ENCODE measurements at places on chromosomes 16 and 17.
A peak's percentile ranks its signal among the peaks of the same experiment; 100 is the strongest.

DNA sequence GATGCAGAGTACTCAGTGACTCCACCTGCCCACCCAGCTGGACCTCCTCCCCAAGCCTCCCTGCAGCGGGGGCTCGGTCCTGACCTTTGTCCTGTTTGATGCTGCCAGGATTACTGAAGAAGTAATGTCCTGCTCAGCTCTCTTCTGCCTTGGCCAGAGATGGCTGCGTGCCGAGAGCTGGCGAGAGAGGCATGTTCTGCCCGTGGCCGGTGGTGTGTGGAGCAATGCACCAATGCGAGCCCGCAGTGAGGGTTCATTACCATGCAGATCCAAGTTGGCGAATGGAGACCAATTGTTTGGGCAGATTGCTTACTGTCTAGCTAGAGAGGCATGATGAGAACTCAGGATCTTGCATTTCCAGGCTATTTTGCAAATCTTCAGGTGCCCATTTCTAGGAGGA lies 248.9 kb downstream of the ENGASE start:
- no peak for DNase-seq

GRCh38 chr17:48127371-48128051 lies 19.9 kb downstream of the SNX11 start:
- DNase-seq = peak; percentile 47

- DNase-seq = no peak
Measured at GRCh38 chr17:50758989-50759544, 8.3 kb downstream of the ANKRD40CL start.

- no peak for DNase-seq
Measured at GRCh38 chr17:76752006-76752405, 14.1 kb downstream of the MFSD11 start.

GRCh38 chr16:47059991-47060390 lies 83.8 kb downstream of the NETO2 start:
- DNase-seq = no peak

- DNase-seq = peak; percentile 48
Measured at GRCh38 chr17:55513885-55514590, 2.8 kb upstream of the SMIM36 start.

GRCh38 chr17:27233776-27234175 lies 60.1 kb upstream of the WSB1 start:
- no peak for DNase-seq

GRCh38 chr16:88967830-88968588 lies 9.0 kb downstream of the CBFA2T3 start:
- DNase-seq = no peak

GRCh38 chr16:69481901-69482341 lies 57.5 kb downstream of the CYB5B start:
- DNase-seq = peak; percentile 81

DNA sequence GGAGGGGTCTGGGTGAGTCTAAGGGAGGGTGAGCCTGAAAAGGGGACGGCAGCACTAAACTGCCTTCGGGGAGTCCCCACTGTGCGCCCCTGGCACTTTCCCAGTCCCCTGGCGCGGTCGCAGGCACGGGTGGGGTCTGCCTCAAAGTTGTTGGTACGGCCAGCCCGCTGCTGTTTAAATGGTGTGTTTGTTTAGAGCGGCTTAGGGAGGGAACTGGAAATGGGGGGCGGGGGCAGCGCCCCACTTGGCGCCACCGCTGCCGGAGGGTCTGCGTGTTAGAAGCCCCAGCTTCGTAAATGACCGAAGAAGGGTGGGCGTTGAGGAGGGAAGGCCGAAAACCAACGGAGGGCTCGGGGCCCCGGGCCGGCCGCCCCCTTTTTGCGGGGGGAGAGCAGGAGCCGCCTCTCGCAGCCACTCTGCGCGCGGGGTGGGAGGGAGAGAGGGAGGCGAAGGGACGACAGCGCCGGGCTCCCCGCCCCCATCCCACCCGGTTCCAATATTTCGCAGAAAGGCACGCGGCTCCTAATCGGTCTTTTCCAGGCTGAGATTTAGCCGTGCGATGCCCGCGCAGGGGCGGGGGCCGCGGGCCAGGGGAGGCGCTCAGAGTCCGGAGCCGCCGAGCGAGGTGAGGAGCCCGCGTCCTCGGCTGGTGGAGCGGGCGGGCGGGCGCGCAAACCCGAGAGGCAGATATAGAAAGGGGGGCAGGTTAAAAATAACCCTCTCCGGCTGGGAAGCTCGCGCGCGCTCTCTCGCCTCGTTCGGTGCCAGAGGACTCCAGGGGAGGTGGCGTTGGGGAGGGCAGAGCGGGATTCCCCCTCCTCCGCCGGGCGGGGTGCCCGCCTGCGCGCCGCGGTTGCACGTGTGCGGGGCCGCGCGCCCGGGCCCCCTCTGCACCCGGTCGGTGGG lies 54.9 kb downstream of the SREBF1 start:
- peak; percentile 48 for DNase-seq

- no peak for DNase-seq
Measured at GRCh38 chr16:59192551-59193199, 458.6 kb upstream of the GOT2 start.

DNA sequence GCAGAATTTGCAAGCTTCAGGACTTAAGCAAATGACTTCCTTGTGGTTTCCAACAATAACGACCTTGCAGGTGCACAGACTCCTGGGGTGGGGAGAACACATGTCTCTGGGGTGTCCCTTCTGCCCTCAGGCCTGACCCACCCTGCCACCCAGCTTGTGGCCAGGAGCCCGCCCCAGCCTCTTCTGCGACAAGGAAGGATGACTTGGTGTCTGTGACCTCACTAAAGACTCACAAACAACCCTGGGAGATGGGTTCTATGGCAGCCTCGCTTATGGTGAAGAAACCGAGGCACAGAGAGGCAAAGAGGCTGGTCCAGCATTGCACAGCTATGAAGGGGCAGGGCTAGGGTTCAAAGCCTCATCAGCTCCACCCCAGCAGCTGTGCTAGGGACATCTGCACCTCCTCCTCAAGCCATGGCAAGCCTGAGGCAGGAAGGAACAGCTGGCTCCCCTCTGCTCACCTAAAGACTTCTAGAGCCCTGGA lies 2.6 kb downstream of the ATP2A3 start:
- no peak for DNase-seq

DNA sequence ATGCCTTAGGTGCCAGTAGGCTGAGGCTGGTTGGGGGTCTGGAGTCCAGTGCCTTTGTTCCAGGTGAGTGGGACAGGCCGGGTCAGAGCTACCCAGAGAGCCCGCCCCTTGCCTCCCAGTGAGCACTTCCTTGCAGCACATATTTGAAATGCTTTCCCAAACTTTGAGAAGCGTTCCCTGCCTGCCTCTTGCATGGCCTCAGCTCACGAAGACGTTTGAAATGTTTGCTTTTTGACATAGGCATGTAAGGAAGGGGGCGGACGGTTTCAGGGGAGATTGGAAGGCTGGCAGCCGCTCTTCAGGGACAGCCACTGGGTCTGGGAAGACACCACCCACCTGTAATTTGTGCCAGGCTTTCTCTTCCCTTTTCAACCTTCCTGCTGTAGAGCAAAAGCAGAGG lies 5.1 kb upstream of the FOXL1 start:
- peak; percentile 75 for DNase-seq

DNA sequence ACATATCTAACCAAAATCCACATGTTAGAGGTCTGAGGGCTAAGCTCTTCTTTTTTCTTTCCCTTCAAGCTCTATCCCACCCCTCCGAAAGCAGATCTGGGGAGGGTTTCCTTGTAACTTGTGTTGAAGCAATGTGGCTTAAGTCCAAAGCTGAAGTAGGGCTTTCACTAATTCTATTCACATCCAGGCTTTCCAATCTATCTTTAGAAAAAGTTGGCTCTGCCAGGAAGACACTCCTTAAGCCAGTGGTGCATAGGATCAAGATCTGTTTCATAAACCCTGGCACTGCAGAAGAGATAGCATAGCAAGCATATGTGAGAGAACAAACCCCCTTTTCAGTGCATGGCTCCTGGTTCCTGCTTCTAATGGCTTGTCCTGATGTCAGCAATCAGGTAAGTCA lies 34.9 kb upstream of the DHX40 start:
- DNase-seq = no peak

- DNase-seq = peak; percentile 49
Measured at GRCh38 chr17:18039535-18040260, 490 bp downstream of the GID4 start.

DNA sequence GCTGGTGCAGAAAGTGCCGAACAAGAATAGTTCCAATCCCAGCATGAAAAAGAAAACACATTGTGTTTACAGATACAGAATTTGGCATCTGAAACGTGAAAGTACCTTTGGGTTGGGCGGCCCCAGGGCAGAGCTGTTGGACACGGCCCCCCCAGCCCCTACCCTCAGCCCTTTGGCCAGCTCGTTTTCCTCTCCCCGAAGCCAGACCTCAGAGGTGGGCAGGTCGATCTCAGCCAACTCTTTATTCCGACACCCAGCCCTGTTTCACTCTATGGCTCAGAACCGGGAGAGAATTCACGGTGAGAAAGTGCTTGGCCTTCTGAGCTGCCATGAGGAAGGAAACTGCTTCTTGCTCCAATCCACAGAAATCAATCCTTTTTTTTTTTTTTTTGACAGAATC lies 11.3 kb downstream of the NTN1 start:
- no peak for DNase-seq
